ENCODE measurements at places on chromosomes 7 and 10.

GRCh38 chr10:133070810-133071209, 16.9 kb upstream of the ADGRA1 start:
- no peak for DNase-seq

- DNase-seq, result no peak
Measured at GRCh38 chr7:128281605-128282380, 40.7 kb downstream of the LEP start.

DNA sequence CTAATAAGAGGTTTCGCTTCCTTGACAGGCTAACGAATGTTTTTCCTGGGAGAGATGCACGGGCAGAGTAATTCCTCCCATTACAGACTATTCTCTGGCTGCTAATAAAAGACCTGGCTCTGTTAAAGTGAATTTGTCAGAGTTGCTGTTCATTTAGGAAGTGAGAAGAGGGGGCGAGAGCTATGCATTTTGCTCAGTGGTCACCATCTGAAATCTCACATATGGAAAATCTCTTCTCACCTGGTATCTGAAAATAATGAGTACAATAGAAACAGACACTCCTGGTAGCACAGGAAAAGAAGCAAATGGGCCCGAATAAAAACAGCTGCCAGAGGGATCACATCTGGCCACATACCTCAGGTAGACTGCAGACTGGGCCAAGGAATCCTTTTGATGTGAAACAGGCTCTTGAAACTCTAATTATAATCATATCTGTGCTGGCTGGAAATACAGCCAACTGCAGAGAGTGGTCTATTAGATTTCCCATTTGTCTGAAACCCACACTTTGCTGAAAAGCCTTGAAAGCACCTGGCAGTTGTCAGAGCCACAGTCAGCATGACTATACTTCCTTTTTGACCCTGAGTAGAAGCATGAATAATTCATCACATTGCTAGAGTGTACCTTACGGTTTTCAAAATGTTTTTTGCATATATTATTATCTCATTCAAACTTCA, 33.6 kb downstream of the AOAH start:
- no peak for DNase-seq

DNA sequence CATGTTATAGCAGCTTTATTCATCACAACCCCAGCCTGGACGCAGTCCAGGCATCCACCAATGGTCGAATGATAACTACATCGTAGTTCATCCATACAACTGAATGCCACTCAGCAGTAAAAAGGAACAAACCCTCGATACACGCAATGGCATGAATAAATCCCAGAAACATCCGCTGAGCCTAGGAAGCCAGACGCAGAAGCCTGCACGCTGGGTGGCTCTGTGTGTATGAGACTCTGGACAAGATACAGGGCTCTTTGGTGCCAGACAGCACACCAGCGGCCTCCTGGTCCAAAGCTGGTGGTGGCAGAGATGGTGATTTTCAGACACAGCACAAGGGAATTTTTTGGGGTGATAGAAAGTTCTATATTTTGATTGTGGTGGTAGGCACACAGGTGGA, 10.0 kb upstream of the CRYGN start:
- no peak for DNase-seq

DNA sequence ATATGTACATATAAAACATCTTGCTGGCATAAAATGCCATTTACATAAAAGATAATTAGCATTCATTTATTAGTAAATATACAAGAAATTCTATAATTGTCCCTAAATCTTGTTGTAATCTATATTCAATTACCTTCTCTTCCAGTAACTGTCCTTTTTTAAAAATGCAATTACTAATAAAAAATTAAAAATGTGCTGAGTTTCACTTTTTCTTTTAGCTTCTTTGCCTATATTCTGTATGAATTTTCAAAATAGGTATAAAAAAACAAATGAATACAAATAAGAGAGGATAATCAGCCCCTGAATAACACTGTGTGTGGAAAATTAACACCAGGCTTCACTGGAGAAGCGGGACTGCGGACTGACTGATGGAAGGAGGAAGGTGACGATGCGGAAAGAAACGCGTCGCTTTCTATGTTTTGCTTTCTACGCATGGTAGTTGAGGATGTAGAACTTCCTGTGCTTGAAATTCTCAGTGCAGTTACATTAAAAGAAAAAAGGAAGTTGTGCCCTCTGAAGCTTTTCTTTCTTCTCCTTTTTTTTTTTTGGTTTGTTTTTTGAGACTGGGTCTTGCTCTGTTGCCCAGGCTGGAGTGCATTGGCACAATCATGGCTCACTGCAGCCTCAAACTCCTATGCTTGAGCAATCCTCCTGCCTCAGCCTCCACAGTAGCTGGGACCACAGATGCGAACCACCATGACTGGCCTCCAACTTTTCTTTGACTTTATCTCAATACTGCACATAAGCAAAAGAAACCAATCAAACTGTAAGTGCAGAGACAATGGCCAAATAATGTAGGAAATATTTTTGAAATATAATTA, 7.4 kb upstream of the ZMYND11 start:
- DNase-seq, result no peak

- DNase-seq, result no peak
Measured at GRCh38 chr7:130719541-130719940, 14.5 kb downstream of the KLF14 start.

DNA sequence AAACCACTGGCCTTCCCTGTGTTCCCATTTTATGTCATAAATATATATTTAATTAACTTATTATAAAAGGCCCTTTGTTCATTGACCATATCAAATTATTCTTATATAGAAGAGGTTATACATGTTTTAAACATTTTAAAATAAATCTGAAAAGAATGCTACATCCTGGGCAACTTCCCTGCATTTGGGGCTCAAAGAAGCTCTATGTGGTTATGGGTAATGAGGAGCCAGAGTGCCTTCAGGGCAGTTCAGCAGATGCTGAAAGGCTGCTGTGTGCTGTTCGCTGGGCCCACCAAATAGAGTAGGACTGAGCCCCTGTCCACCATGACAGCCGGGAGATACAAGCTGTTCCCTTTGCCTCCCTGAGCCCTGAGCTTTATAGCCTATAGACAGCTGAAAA, 35.9 kb downstream of the HTRA1 start:
- no peak for DNase-seq

DNA sequence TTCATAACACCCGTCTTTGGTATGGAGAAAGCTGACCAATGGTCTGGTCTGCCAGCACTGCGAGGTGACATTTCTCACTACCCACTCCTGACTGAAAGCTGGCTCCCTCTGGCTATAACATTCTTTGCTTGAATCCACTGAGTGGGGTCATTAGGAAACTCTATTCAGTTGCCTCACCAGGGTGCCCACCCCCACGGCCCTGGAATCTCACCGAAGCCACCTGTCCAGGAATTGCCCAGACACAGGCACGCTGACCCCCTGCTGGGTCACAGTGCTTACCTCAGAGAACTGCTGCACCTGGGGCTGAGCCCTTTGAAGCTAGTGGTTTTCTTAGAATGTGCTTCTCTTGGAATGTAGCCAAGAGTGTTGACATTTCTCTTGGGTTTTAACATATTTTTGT, 28.6 kb downstream of the HECW1 start:
- DNase-seq, result no peak

DNA sequence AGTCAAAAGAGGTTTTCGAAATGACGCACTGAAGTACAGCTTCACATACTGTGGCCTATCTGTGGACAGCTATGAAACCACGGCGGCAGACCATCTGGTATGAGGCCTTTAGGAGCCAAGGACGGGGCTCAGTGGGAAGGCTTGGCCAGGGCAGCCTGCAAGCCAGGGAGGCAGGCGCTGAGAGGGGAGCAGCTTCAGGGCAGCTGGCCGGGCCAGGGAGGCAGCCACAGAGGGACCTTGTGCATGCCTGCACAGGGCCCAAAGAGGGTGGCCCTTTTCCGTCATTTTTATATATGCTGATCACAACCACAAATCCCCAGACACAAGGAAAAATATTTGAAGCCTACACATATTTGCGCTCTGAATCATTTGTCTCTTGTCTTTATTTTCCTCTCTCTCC, 13.5 kb downstream of the CALD1 start:
- no peak for DNase-seq

- no peak for DNase-seq
Measured at GRCh38 chr10:102712843-102713538, 1.2 kb downstream of the ARL3 start.

DNA sequence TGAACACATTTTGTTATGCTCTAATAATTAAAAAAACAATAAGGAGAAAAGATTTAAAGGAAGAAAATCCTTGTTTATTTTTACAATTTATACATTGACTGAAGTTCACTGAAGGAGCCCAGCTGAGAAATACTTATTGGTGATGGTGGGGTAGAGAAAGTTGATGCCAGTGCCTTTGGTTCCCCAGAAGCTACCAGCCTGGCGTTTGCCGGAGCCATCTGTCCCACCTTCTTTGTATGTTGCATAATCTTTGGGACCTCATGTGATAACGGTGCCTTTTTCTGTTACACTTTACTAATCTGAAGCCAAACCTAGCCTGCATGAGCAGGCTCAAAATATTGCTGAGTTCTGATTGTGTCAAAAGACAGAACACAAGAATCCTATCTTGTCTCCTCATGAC, 22.7 kb downstream of the ZNF365 start:
- DNase-seq, result no peak

All from NCI-H1694 (cell line).